Activated CD4-positive, alpha-beta T cell treated with anti-CD3 and anti-CD28 coated beads, Interleukin-2, Interleukin-4, amounts not matched to agents 100 ng/mL and 50 ng/mL, durations not matched to agents 16 hours and 8 hours (primary cell): ENCODE measurements at places on chromosomes 6 and 20.

GRCh38 chr6:108113557-108114519 lies 39.3 kb upstream of the OSTM1 start:
- peak; percentile 37 for DNase-seq

DNA sequence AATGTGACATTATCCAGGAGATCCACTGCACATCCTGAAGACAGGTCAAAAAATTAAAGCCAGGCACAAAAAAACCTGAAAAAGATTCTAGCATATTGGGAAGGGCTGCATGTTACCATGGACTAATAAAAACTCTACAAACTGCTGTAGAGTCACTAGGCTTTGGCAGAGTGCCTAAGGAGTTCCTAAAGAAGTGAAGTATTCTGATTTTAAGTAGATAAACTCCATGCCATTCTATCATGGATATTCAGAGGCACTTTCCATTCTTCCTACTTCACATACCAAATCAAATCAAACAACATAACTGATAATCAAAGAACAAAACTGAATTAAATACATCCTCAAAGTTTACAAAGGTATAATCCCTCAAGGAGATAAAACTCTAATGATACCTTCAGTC lies 3.0 kb upstream of the MBOAT1 start:
- no peak for DNase-seq

DNA sequence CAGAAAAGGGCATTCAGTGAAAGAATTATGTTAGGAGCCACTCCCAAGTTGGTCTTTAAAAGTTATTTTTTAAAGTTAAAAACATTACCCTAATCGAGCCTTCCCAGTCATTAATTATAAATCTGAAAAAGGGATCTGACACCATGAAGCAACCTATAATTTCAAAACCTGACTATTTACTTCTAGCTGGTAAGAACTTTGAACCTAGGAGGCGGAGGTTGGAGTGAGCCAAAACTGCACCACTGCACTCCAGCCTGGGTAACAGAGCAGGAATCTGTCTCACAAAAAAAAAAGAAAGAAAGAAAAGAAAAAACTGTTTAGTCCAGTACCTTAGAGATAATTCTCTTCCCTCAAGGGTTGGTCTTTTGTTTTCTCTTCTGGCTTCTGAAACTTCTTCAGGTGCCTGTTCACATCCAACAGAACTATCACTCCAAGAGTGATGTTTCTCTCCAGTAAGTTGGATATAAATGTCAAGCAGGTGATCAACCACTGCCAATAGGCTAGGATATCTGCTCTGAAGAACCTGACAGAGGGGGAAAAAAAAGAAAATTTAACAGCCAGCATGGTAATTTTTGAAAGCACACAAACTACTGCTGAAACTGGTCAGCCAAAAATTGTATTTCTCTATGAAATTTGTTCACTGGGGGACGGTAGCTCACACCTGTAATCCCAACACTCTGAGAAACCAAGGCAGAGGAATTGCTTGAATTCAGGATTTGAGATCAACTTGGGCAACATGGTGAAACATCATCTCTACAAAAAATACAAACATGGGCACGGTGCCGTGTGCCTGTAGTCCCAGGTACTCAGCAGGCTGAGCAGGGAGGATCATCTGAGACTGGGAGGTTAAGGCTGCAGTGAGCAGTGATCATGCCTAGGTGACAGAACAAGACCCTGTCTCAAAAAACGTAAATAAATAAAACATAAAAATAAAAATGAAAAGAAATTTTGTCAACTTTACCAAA lies 38.2 kb downstream of the MDN1 start:
- DNase-seq: no peak

DNA sequence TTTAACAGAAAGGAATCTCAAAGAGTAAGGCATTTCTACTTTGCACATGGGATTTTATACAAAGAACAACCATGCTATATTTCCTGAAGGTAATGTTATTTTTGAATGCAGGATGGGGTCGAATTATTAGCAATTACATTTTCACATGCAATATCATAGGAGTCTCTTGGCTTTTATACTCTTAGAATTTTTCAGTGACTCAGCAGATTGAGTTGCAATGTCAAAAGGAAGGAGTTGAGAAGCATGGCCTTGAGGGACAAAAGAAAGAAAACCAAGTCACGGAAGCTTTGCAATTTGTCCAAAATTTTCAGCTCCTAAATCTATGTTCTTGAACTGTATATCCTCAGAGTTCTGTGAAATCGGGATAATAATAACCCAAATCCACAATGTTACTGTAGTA lies 181.1 kb downstream of the GRM1 start:
- DNase-seq: no peak

GRCh38 chr6:43932259-43933147 lies 162.5 kb downstream of the VEGFA start:
- DNase-seq: no peak

DNA sequence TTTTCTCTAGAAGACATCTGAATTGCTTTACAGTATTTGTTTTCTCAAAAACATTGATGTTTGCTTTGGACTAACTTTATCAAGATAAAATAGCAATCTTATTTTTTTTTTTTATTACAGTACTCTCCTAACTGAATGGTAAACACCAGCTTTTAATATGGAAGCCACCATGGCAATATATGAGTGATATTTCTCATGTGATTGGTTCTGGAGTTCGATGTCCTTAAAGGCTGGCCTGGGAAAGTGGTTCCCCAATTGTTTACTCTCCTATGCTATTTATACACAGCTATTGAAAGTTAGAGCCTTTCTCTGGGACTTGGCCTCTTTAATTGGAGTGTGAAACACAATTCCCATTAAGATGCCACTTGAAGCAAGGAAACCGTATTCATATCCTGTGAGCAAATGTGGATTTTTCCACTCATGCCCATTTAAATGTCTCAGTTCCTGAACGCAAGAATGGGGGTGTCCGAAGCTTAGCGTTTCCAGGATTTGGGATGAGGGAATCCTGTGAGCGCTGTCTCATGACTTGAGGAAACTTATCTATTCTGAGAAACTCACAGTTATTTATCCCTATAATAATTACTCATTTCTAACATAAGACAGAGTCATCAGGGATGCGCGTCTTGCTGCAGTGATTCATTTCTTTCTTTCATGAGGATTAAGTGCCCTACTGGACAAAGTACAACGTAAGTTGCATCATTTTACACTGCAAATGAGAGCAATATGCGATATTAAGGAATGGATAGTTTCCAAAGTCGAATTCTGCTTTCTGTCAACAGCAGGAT lies 143.3 kb upstream of the PREP start:
- peak; percentile 34 for DNase-seq
